Esophagus squamous epithelium (tissue), 5 donors: ENCODE measurements at places on chromosomes 16 and 17.

- DNase-seq, result no peak
Measured at GRCh38 chr16:75333721-75334163, 82.3 kb upstream of the BCAR1 start.

GRCh38 chr16:17845031-17845430 lies 374.3 kb upstream of the XYLT1 start:
- no peak for DNase-seq

- DNase-seq, result no peak
Measured at GRCh38 chr17:9907883-9908648, 3.0 kb upstream of the RCVRN start.

DNA sequence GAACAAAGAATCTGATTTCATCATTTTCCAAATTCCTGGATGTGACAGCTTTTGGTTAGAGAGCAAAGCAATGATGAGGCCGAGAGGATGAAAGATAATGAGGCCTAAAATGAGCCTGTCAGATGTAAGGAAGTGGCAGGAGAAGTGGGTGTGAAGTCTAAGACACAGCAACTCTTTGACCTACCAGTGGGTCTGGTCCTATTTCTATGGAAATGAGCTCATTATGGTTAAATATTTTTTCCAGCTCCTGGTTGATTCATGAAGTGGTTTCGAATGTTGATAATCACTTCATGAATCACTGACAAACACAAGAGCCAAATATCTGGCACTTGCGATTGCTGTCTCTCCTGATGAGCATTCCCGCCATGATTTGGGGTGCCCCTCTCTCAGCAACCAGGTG lies 273.3 kb upstream of the CDH5 start:
- no peak for DNase-seq

GRCh38 chr16:89346869-89347268 lies 129.4 kb downstream of the ZNF778 start:
- no peak for DNase-seq

DNA sequence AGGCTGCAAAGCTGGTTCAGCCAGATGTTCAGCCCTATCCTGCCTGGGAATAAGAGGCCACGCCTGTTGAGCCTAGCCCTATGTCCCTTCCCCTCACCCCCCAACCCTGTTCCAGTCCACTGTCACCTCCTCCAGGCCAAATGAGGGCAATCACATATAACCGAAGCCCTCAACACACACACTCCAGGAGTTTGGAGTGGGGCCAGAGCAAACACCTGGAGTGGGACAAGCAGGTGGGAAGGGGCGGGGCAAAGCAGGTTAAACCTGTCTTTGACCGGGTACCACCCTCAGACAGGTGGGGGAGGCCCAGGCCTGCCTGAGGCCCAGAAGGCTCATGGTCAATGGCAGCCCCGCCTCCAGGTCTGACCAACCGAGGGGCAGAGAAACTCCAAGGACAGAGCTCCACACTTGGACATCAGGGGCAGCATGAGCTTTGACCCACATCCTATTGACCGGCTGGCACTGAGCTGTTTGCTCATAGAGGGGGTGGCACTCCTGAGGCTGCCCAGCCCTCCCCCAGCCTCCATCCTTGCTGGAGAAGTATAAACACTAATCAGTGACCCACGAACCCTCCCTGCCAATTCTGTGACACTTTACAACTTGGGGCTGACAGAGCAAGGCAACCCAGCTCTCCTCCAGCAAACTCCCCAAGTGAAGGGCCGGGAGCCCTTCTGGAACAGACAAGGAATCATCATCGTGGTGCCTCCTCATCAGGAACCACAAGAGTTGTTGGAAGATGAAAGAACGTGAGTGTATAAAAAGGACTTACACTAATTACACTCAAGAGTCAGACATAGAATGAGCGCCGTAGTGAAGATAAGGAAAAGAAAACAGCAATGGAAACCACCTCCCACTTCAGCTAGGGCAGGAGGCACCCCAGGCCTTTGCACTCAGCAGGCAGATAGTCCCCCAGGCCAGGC lies 1.5 kb downstream of the ESRP2 start:
- DNase-seq, result no peak

- DNase-seq, result no peak
Measured at GRCh38 chr17:47615766-47616424, 33.8 kb upstream of the KPNB1 start.

- DNase-seq, result no peak
Measured at GRCh38 chr16:90072442-90073105, 4.6 kb downstream of the PRDM7 start.

DNA sequence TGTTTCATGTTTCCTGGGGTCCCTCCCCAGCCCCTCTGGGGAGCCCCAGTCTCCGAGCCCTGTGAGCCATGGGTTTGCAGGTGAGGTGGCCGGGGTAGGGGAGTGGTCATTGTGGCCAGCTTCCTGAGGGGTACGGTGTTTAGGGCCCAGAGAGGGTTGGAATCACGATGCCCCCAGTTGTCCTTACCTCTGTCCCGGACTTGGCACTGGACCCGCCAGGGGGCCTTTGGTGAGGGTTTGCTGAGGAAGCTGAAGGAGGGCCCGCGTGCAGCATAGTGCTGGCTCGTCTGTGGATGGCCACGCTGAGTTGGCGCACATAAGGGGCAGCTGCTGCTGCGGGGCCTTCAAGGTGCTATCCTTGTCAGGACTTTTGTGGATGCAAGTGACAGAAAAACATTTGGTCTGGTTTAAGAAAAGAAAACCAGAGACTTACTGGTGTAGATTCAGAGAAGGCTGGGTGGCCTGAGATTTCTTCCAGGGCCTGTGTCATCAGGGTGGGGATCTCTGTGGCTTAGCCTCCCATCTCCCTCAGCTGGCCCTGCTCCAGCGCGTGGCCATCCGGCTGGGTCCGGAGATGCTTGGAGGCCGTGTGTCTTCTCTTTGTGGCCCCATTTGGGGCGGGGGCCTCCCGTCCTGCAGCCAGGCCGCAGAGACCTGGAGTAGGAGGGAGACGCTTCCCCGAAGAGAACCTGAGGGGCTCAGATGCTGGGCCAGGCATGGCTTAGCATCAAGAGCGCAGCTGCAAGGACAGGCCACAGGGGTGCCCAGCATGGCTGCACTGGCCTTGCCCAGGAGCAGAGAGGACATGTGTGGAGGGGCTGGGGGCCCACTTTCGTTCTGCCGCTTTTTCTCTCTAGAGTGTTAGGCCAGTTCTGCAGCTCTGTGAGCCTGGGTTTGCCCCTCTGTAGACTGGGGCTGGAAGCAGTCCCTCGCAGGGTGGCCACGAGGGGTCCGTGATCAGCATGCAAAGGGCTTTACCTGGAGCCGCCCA lies 33.7 kb upstream of the NUDT16L1 start:
- DNase-seq, result no peak

GRCh38 chr16:49470513-49470991 lies 96.9 kb downstream of the C16orf78 start:
- no peak for DNase-seq

DNA sequence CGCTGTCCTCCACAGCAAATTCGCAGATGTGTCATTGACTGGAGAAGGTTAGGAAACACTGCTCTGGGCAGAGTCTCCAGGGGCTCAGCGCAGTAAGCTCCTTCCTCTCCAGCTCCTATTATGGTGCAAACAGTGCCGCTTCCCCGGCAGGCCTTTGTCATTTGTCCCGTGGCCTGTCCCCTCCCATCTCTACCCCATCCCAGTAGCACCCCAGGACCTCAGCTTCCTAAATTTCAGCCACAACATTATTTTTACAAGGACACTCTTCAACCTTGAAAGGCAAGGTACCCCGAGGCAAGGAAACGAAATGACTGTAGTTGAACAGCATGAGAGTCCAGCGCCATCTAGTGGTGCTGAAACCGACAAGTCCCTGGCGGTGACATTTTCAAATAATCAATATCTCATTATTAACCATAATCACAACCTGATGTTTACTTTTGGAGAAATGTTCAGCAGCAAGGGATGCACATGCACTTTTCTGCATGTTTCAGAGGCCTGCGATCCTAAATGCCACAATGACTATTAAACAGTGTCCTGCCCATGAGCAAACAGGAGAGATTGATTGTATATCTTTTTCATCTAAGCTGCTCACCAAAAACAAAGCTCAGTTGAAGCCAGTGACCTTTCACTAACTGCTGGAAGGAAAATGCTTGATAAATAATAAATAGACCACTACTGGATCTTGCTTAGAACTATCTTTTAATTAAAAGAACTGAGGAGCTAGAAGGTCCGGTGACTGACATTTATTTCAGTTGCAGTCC lies 16.5 kb downstream of the MRPS23 start:
- no peak for DNase-seq

DNA sequence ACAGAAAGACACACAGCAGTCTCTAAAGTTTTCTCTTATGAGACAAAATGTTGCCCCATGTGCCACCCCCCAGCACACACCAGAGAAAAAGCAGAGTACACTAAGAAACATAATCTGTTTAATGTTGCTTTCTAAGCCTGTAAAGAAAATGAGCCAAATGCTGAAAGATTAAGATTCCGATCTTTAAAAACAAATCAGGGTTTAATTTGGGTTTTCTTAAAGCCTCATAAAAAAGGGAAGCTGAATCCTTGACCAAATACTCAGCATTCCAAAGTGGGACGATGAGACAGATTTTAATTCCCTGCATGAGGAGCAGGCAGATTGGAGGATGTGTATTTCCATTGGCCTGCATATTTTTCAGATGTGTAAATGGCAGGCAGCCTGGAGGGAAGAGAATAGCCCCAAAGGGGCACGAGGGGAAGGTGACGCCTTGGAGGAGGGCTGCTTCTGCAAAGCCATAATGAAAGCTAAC lies 118.4 kb downstream of the COPRS start:
- DNase-seq, result no peak

GRCh38 chr16:1839554-1839953 lies 12.5 kb downstream of the FAHD1 start:
- no peak for DNase-seq

GRCh38 chr16:56353054-56353921 lies 72.1 kb downstream of the AMFR start:
- no peak for DNase-seq

DNA sequence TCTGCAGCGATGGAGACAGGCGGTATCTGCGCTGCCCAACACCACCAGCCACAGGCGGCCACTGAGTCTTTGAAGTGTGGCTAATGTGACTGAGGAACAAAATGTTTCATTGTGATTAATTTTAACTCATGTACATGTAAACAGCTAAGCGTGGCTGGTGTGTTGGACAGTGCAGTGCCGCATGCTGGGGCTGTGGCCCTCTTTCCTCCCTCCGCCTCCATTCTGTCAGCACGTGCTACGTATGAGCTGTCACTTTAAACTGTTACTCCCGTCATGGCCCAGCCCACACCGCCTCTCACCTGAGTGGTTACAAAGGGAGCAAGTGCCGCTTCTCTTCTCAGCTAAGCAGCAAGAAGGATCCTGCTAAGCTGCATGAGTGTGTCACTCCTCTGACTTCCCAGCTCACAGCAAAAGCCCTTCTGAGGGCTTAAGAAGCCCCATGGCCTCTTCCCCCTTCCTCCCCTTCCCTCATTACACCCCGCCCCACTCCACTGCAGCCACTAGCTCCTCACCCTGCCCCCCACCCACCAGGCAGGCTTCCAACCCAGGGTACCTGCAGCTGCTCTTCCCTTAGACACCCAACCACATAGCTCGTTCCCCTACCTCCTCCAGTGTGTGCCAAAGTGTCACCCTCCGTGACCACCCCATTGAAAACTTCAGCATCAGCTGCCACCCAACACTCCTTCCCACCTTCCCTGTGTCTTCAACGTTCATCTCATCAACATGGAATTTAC lies 15.0 kb downstream of the HASPIN start:
- no peak for DNase-seq

DNA sequence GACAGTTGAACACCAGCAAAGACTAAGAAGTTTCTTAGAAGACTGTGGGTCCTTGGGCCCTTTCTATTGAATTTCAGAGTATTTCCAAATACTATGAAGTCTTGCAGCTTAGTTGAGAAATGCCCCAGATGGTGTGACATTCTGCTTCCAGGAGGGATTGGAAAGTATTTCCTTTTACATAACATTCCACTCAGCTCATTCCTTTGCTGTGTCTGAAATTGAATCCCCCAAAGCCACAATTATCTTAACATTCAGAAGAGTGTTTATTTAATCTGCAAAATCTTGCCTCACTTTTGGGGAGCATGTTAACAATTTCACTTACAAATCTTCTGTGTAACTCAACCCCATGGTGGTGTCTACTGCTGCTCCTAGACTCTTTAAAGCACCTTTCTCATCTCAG lies 307.7 kb downstream of the WWOX start:
- no peak for DNase-seq

DNA sequence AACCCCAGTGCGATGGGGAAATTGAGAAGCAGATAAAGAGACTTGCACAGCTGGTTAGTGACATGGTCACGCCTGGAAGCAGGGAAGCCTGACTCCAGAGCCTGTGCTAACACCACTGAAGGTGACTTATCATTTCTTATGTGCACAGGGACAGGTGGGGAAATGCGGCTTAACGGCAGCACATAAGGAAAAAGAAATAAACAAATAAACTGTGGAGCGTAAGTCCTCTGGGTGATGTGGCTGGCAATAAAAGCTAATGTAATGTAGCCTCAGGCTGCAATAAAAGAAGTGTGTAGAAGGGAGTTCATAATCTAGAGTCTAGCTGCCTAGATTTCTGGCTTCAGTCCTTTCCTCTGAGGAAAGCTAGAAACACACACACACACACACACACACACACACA lies 10.6 kb downstream of the CDH11 start:
- DNase-seq, result no peak

GRCh38 chr16:22970209-22970865 lies 156.4 kb downstream of the HS3ST2 start:
- DNase-seq, result no peak

GRCh38 chr16:47600376-47600775 lies 139.2 kb downstream of the PHKB start:
- no peak for DNase-seq

- no peak for DNase-seq
Measured at GRCh38 chr17:48444516-48445247, 14.7 kb upstream of the SKAP1 start.

GRCh38 chr16:54164789-54165173 lies 121.8 kb downstream of the IRX3 start:
- no peak for DNase-seq

DNA sequence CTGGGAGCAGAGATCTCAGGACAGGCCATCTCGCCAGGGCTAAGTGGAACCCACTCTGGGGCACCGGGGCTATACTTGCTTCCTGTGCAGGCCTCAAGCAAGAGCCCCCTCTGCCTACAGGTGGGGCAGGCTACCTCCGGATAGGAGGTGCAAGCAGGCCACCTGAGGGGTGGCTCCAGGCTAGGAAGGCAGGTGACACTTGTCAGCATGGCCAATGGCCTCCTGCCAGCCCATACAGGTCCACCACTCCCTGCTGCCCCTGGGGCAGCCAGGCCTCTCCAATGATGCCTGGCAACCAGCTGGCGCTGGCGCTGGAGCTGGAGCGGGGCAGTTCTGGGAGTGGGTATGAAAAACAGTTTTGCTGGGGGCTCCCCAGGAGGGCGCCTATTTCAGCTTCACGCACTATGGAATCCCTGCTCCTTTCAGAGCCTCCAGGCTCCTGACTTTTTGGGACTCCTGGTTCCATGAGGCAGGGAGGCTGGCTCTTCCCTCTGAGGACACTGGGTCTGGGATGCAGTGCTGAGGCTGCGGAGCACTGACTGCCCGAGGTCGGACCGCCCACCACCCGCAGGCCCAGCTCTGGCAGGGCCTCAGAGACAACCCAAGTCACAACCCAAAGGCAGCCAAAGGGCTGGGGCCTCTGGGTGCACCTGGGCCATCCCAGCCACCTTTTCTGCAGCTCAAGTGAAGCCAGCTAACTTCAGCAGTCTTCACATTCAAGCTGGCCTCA lies 8.4 kb upstream of the SREBF1 start:
- no peak for DNase-seq
